Head of caudate nucleus (tissue), 42 donors: ENCODE measurements at places on chromosomes 11 and 22.
A peak's percentile ranks its signal among the peaks of the same experiment; 100 is the strongest.

- DNase-seq = no peak
Measured at GRCh38 chr11:8055836-8056526, 25.0 kb upstream of the TUB start.

- no peak for DNase-seq
Measured at GRCh38 chr11:76677458-76677765, 6.9 kb upstream of the LRRC32 start.

DNA sequence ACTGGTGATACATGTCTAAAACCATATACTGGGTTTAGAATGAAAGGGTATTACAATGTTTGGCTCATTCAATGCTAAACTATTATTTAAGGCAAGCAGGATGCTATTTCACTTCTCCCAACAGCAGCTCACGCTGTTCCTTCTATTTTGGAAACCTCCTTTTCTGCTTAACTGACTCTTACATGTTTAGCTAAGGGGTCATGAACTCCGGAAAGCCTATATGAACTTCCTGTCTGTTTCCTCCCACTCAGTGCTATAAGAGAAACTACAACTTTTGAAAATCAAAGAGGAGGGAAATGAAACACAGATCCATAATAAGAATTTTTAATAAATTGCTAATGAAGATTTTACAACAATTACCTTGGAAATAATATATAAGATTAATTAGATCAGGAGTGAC, 30.9 kb downstream of the SLC36A4 start:
- DNase-seq = no peak

DNA sequence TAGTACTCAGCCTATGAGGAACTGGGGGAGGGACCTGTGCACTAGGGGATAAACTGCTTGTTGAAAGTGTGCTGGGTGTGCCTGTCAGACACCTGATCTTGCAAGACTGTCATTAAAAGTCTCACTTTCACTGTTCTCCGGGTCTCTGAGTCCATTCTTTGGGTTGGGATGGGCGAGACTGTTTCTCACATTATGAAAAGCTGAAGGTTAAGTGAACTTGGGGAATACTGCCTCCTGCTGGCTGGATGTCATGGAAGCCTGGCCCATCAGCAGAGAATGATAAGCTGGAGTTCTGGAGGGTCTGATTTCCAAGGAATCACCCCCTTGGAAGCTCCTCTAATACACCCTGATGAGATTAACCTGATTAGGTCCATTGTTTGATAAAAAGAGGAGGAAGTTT, 9.0 kb upstream of the VPREB1 start:
- peak; percentile 17 for DNase-seq

DNA sequence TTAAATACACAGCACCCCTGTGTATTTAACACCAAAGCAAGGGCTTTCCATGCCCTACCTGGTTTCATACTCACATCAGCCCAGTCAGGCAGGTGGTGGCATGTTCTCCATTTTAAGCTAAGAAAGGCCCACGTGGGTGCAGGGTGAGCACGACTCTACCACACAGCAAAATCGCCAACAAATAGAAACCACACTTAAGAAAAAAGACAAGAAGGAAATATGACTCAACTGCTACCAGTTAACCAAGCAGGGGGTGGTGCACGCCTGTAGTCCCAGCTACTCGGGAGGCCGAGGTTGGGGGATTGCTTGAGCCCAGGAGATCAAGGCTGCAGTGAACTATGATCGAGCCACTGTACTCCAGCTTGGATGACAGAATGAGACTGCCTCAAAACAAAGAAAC, 35.2 kb upstream of the TFIP11 start:
- DNase-seq = no peak

DNA sequence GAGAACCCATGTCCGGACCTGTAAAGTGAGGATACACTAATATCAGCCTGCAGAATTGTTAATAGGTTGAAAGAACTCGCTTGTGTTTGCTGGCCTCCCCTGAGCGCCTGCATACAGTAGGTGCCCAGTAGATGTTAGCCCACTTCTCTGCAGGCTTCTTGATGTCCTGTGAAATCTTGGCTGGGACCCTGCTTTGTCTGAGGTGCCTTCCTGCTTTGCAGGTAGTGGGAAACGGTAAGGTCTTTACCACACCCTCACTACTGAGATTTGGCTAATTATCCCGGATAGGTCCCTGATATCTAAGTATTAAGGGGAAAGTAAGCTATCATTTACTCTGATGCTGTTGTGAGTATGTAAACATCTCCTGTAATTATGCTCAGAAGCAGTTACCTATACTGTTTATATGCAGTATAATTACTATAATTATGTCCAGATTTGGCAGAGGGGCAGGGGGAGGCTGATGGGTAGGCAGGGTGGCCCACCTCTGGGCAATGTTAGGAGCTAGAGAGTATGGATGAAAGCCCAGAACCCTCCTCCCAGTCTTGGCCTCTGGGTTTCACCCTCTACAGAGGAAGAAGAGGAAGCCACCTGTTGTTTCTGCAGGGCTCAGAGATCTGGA, 1.2 kb upstream of the ARRB1 start:
- no peak for DNase-seq

GRCh38 chr22:49964136-49965090, 3.8 kb downstream of the PIM3 start:
- peak; percentile 8 for DNase-seq

DNA sequence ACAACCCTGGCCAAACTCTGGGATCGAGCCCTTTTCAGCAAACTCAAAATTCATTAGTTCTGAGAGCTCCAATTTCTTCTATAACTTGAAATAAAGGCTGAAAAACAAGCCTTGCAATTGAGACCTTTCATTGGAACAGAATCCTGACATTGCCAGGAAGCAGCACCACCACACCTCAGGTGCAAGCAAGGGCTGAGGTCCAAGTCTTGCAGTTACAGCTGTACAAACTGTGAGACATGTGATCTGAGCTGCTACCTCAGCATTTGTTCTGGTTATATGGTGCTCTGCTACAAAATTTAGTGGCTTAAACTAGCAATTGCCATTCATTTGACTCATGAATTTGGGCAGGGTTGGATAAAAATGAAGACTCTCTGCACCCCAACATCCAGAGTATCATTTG, 18.1 kb downstream of the OR5AS1 start:
- DNase-seq = no peak
